Stimulated activated CD4-positive, alpha-beta T cell treated with anti-CD3 and anti-CD28 coated beads, Interleukin-12 subunit alpha, Interleukin-12 subunit beta, amount 100 ng/mL, for 4 hours (primary cell): ENCODE measurements at places on chromosomes 1 and 21.
A peak's percentile ranks its signal among the peaks of the same experiment; 100 is the strongest.

GRCh38 chr1:19552291-19553010 is 67.1 kb upstream of the CAPZB start:
- no peak for DNase-seq

GRCh38 chr1:154689083-154689482 is 81.1 kb upstream of the ADAR start:
- DNase-seq = no peak

- DNase-seq = no peak
These were observed 563.2 kb upstream of the ADGRL2 start for GRCh38 chr1:81237473-81238089.

DNA sequence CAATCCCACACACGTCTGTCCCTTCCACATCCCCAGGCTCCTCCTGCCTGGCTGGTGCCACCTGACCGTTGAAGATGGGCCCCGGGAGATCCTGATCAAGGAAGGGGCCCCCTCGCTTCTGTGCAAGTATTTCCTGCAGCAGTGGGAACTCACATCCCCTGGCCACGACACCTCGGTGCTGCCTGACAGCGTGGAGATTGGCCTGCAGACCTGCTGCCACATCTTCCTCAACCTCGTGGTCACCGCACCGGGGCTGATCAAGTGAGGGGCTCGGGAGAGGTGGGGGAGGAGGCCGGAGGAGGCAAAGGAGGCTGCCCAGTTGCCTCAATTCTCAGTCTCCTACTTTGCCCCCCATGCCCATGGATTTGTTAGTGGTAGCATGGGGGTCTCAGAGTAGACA is 5.6 kb downstream of the NCDN start:
- DNase-seq = no peak

DNA sequence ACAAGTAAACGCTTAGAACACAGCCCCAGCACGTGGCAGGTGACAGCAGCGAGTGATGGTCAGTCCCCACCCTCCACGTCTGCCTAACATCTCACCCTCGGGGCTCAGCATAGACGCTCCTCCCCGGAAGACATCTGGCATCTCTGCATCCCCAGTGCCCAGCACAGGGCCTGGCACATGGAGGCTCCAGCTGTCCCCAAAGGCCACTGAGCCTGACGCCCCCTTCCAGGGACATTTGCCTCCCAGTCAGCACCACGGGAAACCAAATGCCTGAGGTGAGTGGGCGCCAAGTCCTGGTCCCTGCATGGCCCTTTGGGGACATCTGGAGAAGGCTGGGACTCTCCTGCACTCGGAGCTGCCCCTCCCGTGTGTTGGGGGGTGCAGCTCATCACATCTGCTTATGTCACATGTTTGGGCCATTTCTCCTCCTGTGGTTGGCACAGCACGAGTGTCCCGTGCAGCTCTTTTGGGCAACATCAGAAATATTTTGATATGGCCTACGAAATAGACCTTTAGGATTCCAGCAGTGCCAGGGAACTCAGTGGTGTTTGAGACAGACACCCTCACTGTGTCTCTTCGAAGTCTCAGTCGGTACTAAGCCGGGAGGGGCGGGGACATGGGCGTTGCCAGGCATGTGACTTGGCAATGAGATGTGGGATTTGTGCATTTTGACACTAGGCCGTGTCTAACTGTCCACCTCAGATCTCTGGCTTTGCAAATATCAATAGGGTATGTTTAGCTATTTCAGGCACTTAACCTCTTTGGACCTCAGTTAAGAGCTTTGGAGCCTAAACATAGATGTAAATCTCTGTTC is 315.0 kb downstream of the PTPRU start:
- DNase-seq = no peak

DNA sequence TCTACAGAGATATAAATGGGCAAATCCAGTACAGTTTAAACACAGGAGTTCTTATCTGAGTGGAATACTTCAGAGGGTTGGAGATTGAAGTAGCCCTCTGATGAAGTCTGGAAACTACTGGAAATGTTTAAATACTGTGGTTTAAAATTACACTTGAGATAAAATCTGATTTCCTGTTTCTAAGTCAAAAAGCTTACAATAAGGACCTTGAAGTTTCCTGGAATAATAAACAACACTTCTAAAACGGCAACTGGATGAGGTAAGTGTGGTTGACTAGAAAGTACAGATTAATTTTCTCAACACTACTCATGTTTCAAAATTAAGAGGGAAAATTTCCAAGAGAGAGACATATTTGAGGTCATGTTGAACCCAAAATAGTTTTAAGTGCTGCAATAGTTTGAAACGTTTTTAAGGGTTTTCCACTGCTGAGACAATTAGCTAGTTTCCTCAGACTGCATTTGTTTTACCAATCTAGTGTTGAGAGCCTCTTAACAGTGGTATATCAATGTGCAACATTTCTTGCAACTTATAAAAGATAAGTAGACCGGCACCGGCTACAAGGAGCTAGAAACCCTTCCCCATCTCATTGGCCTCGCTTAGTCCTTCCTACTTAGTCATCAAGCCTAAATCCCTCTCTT is 27.4 kb downstream of the KCNA3 start:
- no peak for DNase-seq

DNA sequence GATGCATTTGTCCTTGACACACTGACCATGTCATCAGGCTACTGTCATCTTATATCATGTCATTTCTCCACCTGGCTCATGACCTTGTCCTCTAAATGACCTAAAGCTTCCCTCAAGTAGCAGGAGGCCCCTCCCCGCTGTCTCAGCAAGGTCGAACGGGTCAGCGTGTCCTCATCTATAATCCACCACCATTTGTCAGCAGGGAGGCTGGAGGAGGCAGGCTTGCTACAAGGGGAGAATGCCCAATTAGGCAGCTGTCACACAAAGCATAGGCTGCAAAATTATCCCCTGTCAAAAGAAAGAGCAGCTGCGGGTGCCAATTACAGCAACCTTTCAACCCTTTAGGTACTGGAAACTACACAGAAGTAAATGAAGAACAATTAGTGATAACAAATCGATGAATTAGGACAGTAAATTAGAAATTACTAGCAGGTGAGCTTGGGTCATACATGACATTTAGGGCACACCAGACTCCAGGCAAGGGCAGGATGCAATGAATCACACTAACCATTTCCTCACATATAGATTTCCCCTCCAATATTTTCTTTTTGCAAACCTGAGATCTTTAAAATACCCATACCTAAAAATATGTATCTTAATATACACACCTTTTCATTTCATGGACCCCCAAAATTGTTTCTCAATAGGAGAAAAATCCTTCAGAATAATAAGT is 61.2 kb downstream of the NRIP1 start:
- no peak for DNase-seq

DNA sequence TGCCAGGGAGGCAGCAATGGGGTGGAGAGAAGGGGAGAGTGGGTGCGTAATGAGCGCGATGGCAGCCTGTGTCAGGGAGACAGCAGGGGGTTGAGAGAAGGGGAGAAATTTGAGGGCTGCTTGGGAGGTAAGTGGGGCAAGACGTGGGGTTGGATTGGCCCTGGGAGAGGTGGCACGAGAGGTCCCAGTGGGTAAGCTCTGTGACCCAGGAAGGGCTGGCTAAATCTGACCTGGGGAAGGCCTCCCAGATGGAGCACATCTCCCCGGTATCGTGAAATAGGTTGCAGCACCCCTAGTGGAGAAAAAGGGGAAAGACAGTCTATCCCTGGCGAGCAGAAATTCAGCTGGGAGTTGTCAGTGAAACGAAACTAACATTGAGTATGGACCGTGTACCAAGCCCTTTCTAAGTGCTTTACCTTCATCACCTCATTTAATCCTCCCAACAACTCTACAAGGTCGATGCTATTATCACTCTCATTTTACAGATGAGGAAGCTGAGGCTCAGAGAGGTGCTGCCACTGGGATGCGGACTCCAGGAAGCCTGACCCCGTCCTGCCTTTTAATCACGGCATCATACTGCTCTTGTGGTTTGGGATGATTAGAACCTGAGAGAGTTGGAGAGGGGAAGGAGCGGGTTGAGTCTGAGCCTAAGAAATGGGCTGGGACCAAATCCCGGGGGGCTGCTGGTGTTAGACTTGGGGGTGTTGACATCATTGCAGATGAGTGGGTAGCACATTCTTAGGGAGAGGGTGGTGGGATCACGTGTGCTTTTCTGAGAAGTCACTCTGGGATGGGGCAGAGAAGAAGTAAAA is 56.6 kb upstream of the RPL11 start:
- no peak for DNase-seq

GRCh38 chr1:7562729-7563605 is 208.1 kb upstream of the VAMP3 start:
- no peak for DNase-seq

GRCh38 chr1:219381396-219381795 is 207.7 kb downstream of the LYPLAL1 start:
- DNase-seq = no peak

DNA sequence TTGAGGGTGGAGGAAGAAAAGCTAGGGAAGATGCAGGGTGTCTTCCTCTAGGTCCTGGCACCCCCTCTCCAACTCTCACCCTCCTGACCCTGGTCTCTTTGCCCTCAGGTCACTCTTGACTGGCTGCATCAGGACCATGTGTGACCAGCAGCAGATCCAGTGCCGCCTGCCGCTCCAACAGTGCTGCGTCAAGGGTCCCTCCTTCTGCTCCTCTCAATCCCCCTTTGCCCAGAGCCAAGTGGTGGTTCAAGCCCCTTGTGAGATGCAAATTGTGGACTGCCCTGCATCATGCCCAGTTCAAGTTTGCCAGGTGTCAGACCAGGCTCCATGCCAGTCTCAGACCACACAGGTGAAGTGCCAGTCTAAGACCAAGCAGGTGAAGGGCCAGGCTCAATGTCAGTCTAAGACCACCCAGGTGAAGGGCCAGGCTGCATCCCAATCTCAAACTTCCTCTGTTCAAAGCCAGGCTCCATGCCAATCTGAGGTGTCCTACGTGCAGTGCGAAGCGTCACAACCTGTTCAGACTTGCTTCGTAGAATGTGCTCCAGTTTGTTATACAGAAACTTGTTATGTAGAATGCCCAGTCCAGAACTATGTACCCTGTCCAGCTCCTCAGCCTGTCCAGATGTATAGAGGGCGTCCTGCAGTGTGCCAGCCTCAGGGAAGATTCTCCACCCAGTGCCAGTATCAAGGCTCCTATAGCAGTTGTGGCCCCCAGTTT is 1.8 kb downstream of the KPRP start:
- DNase-seq = no peak

DNA sequence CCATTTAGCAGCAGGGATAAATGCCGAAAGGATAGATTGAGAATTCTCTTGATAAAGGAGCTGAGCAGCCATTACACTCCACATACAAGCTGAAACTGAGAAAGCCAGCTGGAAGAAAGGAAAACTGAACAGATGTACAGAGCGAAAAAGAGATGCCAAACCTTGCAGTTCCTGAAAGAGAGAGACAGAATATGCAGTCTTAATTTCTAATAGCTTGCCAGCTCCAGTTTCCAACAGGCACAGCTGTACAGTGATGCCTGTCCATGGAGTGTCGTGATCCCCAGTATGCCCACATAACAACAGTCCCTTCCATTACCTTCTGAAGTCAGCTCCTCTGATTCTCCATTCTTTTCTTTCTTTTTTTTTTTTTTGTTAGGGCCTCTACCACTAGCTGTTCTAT is 22.7 kb downstream of the ABL2 start:
- no peak for DNase-seq

DNA sequence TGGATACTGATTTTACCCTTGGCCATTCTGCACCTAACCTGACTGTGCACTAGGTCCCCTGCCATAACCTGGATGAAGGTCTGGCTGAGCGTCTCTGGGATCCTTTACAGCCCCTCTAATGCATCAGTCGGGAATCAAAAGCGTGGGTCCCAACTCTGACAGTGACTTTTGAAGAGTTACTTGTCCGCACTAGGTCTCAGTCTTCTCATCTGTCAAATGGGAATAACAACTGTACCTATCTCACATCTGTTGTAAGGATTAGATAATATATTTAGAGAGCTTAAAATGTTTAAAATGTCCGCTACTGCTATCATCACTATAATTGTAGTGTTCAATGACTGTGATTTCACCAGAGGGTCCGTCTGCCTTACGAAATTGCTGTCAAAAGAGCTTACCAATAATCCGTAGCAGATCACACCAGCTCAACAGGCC is 746 bp downstream of the TADA1 start:
- DNase-seq = no peak

GRCh38 chr1:34794001-34794789 is 1.4 kb downstream of the GJA4 start:
- no peak for DNase-seq

GRCh38 chr1:16243215-16243610 is 6.2 kb upstream of the CPLANE2 start:
- no peak for DNase-seq

DNA sequence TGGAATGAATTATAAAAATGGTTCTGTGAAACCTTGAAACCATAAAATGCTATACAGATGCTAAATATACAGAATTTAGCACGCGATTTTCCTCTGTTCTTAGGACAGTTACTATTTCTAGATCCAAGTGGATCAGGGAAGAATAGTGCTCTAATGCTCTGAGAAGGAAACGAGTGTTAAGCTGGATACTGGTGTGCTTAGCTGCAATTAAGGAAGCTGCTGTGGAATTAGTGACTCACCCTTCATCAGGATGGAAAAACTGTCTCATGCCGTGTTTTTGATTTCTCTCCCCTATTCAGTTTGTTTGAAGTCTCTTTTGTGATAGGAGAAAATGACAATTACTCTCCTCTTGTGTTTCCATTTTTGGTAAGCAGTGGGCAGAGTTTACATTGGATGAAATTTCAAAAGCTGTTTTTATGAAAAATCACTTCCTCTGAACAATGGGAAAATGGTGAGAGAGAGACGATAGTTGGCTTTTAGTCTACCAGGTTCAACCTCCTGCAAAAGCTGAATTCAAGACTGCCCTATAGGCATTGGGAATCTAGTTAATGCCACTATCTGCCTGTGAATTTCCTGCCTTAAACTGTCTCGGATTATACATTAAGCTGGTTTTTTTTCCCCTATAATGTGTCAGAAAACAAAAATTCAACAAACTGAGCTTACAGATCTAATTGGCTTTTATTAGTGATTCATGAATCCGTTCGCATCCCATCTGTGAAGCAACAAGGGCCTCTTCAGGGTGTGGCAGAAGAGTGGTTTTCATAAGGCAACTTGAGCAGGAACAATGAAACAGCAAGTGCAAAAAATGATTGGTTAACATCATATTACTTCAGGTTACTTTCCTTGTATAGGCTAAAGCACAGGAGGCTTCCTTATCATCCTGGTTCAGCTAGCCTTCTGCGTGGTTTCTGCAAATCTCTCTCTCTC is 179.8 kb downstream of the ST6GALNAC3 start:
- DNase-seq = no peak

DNA sequence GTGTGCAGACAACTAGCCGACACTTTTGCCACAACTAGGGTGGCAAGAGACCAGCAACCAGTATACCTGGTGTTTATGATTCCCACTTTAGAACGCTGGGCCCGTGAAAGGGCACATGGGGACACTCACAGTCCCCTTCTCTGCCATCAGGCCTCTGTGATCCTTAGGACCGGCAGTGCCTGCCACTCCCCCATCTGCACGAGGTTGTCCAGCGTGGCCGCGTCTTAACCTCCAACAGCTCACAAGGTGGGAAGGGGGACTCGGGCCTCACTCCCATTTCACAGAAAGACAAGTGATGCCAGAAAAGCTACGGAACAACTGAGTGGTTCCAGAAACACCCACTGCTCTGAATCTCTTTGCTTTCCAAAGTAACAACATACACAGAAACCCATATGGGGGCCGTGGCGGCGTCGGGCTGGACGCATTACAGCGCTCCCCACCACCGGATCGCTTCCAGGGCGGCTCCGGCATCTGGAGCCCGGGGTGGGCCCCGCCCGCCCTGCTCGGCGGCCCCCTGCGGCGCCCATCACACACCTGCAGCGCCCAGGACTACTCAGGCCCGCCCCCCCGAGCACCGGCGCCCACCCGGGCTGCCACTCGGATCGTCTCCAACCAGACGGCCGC is 1.0 kb downstream of the ZNF496 start:
- DNase-seq = no peak

- no peak for DNase-seq
These were observed 42.1 kb downstream of the CAMK2N1 start for GRCh38 chr1:20443703-20444586.

- DNase-seq = peak; percentile 8
These were observed 12.4 kb downstream of the PSEN2 start for GRCh38 chr1:226882631-226883409.
